NCI-H187 treated with DMSO at 0.1 percent for 48 hours (cell line): ENCODE measurements at places on chromosomes 4 and X.

- no peak for DNase-seq
Measured at GRCh38 chr4:14403132-14403531, 599.1 kb upstream of the CPEB2 start.

GRCh38 chrX:25295466-25295865 lies 279.7 kb upstream of the ARX start:
- no peak for DNase-seq

GRCh38 chrX:151030845-151031244 lies 47.7 kb downstream of the HMGB3 start:
- no peak for DNase-seq

- DNase-seq: no peak
Measured at GRCh38 chr4:27828843-27829242, 968.2 kb downstream of the STIM2 start.

DNA sequence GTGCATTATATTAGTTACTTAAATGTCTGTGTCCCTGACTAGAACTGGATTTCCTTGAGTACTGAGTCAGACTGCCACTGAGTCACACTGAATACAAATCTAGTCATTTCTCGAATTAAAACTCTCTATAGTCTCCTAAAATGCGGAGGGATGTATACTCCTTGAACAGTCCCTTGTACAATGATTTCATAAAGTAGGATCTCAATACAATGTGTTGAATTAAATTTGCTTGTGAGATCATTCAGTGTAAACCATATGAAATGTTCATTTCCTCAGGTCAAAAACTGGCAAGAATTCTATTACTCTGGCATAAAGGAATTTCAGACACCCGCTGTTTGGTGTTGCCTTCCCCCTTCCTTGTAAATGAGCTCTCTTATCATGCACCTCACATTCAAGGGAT lies 17.5 kb upstream of the FAM241A start:
- DNase-seq: no peak
